Smooth muscle cell of trachea (primary cell): ENCODE measurements at places on chromosomes 4 and X. TPM values are rescaled to one million over a fixed set of nuclear protein-coding genes. Genes with fewer than 3 reads are reported as not detected.

The HAND2 gene
- total RNA-seq, result 0.58 and 0.66 TPM in 2 replicates

The LUZP4 gene
- total RNA-seq, result not detected in 2 replicates

The GAGE12E gene
- not detected in 2 replicates for total RNA-seq

The PF4V1 gene
- total RNA-seq, result 0.58 and 0.66 TPM in 2 replicates

The SAGE1 gene
- total RNA-seq, result not detected in 2 replicates

The RHOXF2 gene
- not detected in 2 replicates for total RNA-seq

The COL25A1 gene
- 0.17 and 1.7 TPM in 2 replicates for total RNA-seq
